MCF 10A (cell line): ENCODE measurements at places on chromosomes 7 and 10.
A peak's percentile ranks its signal among the peaks of the same experiment; 100 is the strongest.

GRCh38 chr10:77641344-77641743, 3.7 kb upstream of the KCNMA1 start:
- no peak for DNase-seq

DNA sequence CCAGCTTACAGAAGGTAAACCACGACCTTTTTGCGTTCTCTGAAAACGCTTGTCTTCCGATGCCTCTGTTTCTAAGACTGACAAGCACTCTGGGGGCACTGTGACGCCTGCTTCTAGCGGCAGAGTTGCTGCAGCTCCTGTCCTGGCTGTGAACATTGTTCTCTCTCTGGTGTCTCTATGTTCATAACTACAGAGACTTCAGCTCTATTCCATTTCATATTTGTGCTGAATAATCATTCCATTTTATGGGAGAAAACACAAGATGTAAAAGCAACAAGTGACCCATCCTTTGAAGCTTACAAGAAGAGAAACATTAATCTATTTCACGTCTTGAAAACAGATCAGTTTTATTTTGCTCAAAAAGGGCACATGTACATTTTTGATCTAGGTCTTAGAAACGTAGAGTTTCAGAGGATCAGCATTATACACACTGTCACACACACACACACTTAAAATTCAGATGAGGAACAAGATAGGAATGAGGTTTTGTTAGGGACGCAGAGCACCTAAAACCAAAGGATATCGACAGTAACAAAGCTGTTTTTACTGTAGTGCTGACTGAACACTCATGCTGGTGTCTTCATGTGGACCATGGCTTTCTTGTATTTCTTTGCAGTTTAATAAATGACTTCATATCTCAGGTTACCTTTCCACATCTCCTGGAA, 3.0 kb downstream of the IKZF1 start:
- no peak for DNase-seq

DNA sequence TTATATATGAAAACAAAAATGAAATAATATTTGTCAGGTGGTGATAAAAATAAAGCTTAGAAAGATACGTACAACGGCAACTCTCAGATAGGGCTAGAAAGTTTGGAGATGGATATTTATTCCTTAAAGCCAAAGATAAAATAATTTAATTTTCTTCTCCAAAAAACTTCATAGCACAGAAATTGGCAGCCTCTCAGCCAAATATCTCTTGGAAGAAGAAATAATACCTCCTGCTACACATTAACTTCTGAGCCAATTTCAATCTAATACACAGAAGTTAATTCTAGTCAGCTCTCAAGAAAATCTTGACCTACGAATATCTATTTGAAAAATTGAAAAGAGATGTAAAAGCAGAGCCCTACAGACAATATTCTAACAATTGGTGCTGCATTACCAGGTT, 122.4 kb downstream of the TES start:
- no peak for DNase-seq

DNA sequence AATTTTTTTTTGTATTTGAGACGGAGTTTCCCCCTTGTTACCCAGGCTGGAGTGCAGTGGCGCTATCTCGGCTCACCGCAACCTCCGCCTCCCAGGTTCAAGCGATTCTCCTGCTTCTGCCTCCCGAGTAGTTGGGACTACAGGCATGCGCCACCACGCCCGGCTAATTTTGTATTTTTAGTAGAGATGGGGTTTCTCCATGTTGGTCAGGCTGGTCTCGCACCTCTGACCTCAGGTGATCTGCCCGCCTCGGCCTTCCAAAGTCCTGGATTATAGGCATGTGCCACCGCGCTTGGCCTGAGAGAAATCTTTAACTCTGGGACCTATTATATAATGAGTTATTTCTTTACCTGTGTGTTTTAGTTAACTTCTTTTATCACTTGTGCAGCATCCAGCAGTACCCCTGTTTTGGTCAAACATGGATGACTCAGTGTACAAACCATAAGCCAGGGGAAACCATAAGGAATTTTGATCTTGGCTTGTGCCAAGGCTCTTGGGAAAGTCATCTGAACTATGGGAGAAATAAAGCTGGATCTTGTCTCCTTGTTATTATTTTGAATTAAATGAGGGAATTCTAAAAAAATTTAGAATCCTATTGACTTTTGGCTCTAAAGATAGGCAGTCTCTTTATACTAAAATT, 23.6 kb upstream of the ZRANB1 start:
- peak; percentile 69 for DNase-seq

GRCh38 chr10:11685787-11686218, 56.4 kb upstream of the ECHDC3 start:
- DNase-seq: peak; percentile 58

- DNase-seq: no peak
Observed at GRCh38 chr7:95376632-95377400, 19.4 kb downstream of the PON3 start.

GRCh38 chr7:51340936-51341335, 24.3 kb upstream of the COBL start:
- no peak for DNase-seq

- no peak for DNase-seq
Observed at GRCh38 chr10:37831495-37832333, 25.7 kb downstream of the ZNF248 start.

GRCh38 chr10:122617476-122618270, 57.1 kb downstream of the DMBT1 start:
- no peak for DNase-seq

- no peak for DNase-seq
Observed at GRCh38 chr7:1857487-1858421, 187.7 kb downstream of the ELFN1 start.

DNA sequence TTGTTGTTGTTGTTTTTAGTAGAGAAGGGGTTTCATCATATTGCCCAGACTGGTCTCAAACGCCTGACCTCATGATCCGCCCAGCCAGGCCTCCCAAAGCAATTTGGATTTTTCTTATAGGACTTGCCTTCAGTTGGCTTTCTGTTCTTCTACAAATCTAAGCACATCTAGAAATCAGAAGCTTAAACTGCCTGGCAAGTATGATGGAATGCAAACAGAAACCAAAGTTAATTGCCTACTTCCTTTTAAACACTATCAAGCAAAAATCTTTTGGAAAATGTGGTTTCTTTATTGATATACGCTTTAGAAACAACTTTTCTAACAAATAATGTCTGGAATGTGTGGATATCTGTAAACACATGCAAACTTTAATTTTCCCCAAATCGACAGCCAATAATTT, 64.9 kb downstream of the USP6NL start:
- no peak for DNase-seq

DNA sequence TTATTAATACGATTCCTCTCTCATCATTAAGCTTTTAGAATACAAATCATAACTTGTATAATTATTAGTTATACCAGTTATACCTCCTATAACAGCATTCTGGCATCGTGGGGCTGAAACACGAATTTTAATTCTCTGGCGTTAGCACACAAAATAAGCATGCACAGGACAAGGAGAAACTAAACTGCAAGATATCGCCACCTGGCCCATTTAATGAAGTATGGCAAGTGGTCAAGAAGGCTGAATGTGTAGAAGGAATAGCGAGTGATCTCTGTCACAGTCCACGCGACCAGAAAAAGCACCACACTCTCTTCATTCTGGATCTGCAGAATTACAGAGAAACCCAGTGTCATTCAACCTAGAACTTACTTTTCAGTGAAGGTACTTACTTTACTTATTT, 18.1 kb downstream of the HACD1 start:
- DNase-seq: peak; percentile 53

DNA sequence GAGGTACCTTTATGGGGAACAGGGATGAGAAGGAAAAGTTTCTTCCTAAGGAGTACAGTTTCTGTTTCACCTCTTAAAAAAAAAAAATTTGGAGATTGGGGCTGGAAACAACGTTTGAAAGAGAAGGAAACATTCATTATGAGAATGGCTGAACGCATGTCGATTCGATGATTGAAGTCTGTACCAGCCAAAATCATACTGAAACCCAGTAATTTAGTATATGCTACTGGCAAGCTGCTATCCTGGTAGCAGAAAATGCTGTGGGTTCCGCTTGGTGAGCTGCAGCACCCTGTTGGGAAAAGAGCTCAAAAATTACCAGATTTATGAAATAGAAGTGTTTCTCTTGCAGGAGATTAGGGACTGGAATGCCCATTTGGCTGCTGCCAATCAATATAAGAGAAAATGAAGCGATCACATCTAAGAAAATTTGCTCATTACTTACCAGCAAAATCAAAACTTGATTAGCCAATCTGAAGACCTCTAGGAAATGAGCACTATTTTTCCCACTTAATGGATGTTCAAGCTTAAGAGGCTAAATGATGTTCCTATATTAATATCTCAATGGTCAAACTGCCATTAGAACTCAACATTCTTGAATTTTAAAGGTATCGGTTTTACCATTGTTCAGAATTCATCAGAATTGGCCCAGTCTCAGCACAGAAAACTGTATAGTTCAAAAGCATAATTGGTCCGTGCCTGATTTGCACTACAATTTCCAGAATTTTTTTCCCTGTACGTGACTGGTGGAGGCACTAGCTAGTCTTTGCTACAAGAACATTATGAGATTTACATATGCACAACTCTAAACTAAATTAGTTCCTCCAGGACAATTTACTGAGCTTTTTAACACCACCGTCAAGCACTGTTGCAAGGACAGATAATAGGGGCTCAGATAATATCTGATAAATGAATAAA, 1.2 kb upstream of the ITGB1 start:
- no peak for DNase-seq
